ENCODE measurements at places on chromosomes 1 and 21. TPM values are rescaled to one million over a fixed set of nuclear protein-coding genes. Genes with fewer than 3 reads are reported as not detected.

- DNase-seq: no peak
Measured at GRCh38 chr1:201737352-201738060, 91.5 kb upstream of the IPO9 start.

GRCh38 chr21:18877917-18878316, 474.3 kb upstream of the TMPRSS15 start:
- no peak for DNase-seq

The AJAP1 gene
- not detected for total RNA-seq

The BLZF1 gene
- total RNA-seq: 11.8 TPM

- no peak for DNase-seq
Measured at GRCh38 chr1:200893411-200893901, 1.2 kb upstream of the INAVA start.

The ABCD3 gene
- 61.4 TPM for total RNA-seq

The ARHGEF2 gene
- total RNA-seq: 216 TPM

The ADAMTS5 gene
- total RNA-seq: not detected

DNA sequence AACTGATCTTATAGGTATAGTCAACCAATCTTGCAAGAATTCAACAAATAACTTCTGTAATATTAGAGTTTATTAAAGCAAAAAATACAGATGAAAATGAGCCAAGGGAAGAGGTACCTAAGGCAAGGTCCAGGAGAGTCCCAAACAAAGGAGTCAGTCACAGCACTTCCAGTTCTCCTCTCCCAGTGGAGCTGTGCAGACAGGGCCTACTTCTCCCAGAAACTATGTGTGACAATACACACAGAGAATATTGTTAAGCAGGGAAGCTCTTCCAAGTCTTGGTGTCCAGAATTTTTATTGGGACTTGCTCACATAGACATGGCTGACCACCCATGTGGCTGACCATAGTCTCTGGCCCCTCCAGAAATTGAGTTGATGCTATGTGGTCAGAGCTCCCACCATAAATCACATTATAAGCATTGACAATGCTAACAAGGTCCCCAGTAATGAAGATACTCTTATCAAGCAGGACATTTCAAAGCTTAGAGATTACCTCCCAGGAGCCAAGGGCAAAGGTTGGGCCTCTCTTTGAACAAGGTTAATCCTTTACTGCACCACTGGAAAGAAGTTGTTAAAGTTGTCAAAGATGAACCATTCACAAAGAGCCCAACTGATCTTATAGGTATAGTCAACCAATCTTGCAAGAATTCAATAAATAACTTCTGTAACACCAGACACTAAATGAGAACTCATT, 3.5 kb upstream of the CD244 start:
- DNase-seq: no peak

GRCh38 chr1:154955039-154955717, 721 bp downstream of the PBXIP1 start:
- DNase-seq: peak; percentile 90

DNA sequence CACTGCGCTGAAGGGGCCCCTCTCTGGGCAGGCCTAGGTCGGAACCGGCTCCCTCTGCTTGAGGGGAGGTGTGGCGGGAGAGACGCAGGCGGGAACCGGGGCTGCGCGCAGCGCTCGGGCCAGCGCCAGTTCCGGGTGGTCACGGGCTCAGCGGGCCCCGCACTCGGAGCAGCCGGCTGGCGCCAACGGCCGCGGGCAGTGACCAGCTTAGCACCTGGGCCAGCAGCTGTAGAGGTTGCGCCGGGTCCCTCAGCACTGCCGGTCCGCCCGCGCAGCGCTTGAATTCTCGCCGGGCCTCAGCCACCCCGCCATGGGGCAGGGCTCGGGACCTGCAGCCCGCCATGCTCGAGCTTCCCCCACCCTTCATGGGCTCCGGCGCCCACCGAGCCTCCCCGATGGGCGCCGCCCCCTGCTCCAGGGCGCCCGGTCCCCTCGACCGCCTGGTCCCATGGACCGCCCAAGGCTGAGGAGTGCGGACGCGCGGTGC, 254.6 kb downstream of the COL11A1 start:
- DNase-seq: no peak

DNA sequence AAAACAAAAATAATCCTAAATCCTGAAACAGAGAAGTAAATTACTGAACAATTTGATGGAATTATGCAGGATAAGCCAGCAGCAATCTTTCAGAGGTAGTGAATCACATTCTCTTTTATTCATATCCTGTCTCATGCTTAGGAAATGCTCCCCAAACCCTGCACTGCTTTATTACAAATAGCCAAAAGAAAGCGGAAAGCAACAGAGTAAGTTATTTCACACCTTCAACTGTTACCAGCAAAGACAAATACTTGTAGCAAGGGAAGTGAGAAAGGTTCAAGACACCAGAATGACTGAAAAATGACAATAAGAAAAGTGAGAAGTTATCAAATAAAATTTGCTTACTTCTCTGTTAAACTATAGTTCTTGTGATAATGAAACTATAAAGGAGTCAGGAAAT, 6.2 kb downstream of the ZRANB2 start:
- DNase-seq: no peak

DNA sequence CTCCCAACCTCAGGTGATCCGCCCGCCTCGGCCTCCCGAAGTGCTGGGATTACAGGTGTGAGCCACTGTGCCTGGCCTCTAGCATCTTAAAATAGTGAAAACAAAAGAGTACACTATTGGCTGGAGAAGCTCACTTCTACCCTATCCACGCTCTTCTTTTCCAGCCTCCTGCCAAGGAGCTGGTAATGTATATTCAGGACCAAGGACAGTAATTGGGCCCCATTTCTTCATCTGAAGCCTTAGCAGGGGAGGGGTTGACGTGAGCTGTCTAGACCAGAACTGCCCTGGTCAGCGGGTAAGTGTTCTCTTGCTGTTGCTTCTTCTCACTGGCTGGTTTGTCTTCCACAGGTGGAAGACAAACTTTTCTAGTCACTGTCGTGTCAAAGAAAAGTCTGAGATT, 70.2 kb downstream of the DNM3 start:
- DNase-seq: no peak

The RNF186 gene
- not detected for total RNA-seq

- no peak for DNase-seq
Measured at GRCh38 chr1:153390938-153391710, at the start of gene S100A8. Gene S100A8 (minus strand): TSS chr1:153391073. CDS start chr1:153390535, 538 bp downstream.

GRCh38 chr1:117059334-117059677, 820 bp upstream of the TTF2 start:
- peak; percentile 71 for DNase-seq

- no peak for DNase-seq
Measured at GRCh38 chr21:45545691-45546531, 3.7 kb upstream of the SLC19A1 start.
